ENCODE measurements at places on chromosomes 2 and 18.

GRCh38 chr2:136389809-136390208 lies 271.9 kb upstream of the CXCR4 start:
- DNase-seq: no peak

DNA sequence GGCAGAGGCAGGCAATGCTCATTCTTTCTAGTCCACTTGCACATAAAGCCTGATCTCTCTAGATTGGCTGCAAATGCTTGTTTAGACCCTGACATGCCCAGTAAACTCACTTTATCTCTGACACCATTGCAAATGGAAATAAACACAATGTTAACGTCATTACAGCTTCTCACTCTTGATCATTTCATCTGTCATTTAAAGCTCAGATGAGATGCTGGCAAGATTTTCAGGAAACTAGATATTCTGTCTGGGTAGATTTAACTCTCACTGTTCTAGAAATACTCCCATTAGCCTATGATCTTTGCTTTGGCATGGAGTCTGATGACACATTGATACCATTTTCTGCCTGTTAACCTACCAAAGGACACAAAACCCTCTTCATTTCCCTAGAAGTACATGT lies 320.7 kb upstream of the HNRNPA3 start:
- no peak for DNase-seq

- DNase-seq: no peak
Observed at GRCh38 chr2:228866781-228867180, 404.3 kb downstream of the PID1 start.

- DNase-seq: peak; percentile 30
Observed at GRCh38 chr18:6639305-6639704, 90.2 kb upstream of the ARHGAP28 start.

DNA sequence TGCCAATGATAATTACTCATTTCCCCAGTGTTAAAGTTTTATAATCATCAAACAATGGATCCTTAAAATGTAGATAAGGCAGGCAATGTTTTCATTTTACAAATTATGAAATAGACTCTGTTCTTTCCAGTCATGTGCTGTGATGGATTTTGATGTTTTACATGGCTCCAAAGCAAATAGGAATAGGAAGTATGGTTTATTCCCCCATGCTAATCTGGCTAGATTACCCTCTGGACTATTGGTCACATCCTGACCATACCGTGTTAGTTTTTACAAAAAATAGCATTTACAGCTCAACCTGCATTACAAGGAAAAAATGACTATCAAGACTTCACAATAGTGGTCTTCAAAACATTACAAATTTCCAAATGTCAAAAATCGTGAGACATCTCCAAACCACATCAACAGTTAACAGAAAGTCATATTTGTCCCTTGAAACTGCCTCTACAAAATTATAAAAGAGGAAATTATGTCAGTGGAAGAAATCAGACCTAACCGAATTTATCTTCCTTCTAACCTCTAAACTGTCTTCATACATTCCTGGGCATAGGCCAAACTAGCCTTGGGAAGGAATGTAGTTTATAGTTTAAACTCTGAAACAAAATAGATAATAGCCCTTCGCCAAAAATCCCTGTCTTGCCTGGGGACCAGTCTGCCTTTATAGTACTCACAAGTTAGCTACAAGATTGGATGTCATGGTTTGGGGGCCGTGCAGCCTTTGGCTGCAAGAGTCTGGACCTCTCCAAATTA lies 1941.2 kb upstream of the CELF4 start:
- DNase-seq: no peak

DNA sequence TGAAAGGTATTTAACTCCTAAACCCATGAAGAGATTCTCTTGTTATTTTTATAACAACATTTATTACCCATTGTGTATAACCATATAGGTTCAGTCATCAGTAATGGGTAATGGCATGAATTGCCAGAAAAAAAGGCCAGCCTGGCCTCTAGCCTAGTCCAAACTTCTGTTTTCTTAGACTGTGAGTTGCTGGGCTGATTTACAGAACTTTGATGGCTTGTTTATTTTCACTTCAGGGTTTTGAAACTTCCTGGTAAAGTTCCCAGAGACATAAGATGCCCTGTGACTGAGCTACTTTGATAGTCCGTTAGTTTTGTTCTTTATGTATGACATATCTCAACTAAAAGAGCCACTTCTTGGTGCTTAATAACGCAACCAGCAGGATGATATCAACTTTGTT lies 164.8 kb downstream of the METTL4 start:
- DNase-seq: no peak

GRCh38 chr2:98822301-98823164 lies 91.6 kb upstream of the MGAT4A start:
- no peak for DNase-seq

- DNase-seq: no peak
Observed at GRCh38 chr2:224612578-224612977, 27.4 kb upstream of the CUL3 start.

GRCh38 chr2:8285081-8285480 lies 396.8 kb upstream of the ID2 start:
- no peak for DNase-seq

- peak; percentile 10 for DNase-seq
Observed at GRCh38 chr18:55665506-55665905, 77.5 kb upstream of the TCF4 start.

DNA sequence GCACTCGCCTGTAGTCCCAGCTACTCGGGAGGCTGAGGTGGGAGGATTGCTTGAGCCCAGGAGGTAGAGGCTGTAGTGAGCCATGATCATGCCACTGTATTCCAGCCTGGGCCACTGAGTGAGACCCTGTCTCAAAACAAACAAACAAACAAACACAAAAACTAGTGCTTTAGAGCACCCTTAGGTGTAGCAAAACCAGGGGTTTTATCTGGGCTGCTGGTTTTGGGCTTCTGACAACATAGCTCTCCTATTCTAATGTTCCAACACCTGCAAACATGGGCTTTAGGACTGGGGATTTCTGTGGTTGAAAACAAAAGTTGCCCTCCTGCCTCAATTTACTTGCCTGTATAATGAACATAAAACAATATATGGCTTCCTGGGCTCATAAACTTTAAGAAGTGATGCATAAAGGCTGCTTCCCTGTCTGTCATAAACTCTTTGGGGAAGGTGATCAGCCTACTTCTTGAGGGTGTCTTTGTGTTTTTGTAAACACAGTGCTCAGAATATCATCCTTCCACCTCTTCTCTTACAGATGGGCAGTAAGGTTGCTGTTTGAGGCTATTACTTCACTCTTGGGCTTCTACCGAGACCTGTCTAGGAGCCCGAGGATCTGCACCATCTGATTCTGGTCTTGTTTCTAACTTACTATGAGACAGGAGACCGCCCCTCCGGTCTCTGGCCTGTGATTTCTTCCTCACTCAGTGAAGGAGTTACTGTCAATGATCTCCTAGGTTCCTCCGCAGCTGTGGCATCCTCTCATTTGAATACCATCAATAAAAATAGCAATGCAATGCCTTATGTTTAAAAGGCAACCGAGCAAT lies 246.5 kb downstream of the MYCN start:
- no peak for DNase-seq

GRCh38 chr18:57128220-57128932 lies 18.5 kb upstream of the BOD1L2 start:
- no peak for DNase-seq

DNA sequence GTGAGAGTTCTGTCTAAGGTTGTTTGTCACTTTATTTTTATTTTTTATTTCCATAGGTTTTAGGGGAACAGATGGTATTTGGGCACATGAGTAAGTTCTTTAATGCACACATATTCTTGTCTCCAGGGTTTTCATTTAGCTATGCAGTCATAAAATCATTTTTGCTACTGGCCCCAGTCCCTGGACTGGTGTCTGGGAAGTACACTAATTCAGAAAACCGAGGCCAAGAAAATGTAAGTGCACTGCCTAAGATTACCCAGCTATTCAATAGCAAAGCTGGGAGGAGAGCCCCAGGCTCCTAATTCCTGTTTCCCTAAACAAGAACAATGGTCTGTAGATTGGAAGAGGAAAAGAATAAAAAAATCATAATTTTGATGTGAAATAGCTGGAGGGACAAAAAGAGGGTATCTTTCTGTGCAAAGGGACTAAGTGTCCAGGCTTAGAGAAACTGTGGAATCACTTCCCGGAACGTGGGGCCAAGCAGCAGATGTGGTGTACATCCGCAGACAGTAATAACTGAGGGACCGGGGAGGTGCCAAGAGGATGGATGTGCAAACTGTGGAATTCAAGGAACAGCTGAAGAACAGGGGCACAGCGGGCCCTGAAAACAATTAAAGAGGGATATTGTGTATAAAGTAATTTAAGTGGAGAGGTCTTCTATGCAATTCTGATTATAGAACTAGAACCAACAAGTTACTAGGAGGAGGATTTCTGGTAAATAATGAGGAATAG lies 236.3 kb downstream of the ACKR3 start:
- no peak for DNase-seq

GRCh38 chr2:70480468-70480867 lies 73.2 kb downstream of the TGFA start:
- DNase-seq: no peak

DNA sequence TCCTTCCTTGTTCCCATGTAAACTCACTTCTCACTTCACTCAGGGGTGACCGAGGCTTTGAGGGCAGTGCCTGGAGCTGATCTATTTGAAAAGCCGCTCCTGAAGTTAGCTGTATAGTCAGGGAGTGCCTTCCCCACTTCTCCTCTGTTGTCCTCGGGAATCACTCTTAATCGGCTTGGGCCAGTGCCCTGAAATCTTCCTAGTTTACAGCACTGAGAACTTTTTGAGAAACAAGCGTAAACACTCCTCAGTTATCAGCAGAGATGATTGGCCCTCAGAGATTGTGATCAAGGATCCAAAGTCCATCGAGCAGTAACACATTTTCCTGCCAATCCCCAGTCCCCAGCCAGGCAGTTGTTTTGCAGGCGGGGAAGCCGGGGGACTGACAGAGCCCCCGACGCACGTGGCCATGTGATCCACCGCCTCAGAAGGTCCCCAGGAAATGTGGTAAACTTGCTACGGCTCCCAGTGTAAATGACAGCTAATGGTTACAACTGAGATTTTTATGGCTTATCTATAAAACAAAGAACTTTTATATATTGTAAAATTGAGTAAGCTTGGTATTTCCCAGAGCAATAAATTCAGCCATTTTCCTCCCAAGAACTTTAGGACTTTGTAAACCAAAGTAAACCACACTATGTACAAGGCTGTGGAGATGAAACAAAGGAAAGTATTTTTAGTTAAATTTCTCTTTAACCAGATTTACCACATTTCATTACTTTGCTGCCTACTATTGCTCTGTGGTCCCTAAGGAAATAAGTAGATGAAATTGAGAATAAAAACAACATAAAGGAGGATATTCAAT lies 53.5 kb downstream of the C18orf63 start:
- no peak for DNase-seq

DNA sequence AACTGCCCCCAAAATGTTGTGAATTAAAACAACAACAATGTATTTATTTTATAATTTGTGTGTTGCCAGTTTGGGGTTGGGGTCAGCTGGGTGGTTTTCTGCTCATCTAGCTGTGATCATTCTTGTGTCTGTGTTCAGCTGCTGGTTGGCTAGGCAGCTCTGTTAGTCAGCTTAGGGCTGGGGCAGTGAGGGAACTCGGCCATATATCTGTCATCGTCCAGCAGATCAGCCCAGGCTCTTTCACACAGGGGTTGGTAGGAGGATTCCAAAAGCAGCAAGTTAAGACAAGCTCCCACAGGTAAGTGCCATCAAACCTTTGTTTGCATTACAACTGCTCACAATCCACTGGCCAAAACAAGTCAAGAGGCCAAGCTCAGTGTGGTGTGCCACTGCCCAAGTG lies 121.5 kb downstream of the LPIN1 start:
- DNase-seq: peak; percentile 28

GRCh38 chr2:80687524-80687923 lies 383.0 kb upstream of the LRRTM1 start:
- no peak for DNase-seq

DNA sequence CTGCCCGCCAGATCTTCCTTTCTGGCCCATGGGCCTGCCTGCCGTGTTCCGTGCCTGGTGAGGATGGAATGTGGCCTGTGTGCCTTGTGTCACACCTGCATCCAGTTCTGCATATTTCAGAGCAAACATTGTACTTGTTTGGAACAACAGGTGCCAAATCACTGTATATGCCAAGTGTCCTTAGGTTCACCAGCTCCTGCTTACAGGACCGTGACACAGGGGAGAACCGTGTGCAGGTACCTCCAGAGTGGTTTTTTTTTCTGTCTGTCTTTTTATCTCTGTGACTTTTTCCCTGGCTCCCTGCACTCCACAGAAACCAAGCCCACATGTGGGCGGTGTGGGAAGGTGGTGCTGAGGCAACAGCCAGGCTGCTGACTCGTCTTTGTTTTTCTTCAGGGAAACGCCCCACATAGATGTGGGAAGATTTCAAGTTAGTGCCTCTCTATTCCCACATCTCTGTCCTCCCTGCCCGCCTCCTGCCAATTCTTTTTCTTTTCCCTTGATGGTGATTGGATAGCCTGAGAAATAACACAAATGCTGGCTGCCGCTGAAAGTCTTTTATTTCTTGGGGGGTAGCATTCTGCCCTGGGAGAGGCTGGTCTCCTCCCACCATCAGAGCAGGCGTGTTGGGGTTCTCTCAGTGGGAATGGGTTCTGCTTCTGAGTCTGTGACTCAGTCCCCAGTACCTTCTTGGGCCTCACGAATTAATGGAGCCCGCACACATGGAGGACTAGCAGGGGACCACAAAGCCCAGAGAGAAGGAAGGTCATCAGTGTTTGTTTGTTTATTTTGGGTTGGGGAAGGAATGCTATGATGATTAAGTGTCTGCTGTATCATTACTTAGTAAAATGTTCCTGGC lies 21.4 kb downstream of the GRHL1 start:
- no peak for DNase-seq

- DNase-seq: no peak
Observed at GRCh38 chr2:224561234-224562005, 23.7 kb downstream of the CUL3 start.

- DNase-seq: peak; percentile 39
Observed at GRCh38 chr2:241507430-241508239, 749 bp downstream of the STK25 start.

GRCh38 chr2:174888146-174888545 lies 117.0 kb downstream of the CHN1 start:
- DNase-seq: no peak

GRCh38 chr2:191039616-191040015 lies 25.6 kb upstream of the STAT1 start:
- no peak for DNase-seq

GRCh38 chr2:30372826-30373225 lies 74.2 kb upstream of the LCLAT1 start:
- no peak for DNase-seq

DNA sequence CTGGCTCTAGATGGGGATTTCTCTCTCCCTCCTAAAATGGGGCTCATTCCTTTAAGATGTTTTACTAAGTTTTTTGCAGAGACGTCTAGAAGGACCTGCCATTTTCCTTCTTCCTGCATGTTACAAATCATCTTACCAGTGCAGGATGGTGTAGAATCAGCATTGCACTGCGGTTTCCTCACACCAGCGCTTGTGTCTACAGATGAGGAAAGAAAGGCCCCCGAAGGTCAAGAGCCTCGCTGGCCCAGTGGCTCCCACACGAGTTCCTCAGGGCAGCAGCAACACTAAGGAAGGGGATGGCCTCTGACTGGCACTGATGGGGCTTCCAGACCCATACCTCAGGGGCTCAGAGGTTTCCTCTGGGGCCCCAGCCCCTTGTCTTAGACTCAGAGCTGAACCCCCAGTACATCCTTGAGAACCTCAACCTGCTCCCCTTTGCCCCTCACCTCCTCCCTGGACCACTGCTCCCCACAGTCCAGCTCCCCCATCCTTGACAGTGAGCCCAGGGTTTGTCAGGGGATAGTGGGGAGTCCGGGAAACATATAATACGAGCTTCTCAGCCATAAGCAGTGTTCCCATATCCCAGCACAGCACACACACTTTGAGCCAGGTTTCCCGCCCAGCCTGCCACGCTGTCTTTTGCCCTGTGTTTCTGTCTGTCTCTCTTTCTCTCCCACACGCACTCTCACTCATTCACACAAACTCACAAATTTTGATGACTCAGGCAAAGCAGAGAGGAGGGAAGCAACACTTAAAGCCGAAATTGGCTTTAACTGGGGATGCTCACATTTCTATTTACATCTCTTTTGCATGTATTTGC lies 29.4 kb downstream of the ZFP36L2 start:
- no peak for DNase-seq

Data from NCI-H1105 treated with DMSO at 0.1 percent for 48 hours (cell line).